ENCODE measurements at places on chromosomes 7 and 10.

DNA sequence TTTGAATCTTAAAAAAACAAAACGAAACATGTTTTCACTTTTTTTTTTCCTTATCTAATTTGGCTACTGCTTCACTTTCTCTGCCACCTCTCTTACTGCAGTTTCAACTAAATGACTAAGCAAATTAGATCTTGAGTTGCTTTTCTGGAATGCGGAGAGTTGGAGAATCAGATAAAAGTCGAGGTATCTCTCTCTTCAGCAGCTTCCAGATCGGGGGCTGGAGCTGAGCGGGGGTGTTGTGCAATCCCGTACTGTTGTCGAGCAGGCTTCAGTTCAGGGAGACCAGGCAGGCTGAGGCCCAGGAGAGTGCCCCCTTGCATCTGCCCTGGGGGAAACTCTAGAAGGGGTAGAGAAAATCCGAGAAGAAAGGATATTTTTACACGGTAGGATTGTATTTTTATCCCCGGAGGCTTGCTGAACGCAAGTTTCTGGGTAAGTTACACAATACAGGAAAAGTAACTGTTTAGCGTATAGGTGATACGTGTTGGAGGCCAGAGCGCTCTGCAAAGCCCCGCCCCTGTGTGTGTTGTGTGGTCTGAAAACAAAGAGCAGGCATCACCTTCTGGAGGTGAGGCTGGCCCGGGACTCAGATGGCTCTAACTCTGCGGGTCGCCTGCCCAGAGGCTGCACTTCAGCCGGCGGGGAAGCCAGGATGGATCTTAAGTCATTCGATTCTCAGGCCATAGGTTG is 116.6 kb downstream of the KLF6 start:
- no peak for DNase-seq

GRCh38 chr7:157813741-157814661 is 477.2 kb downstream of the DNAJB6 start:
- no peak for DNase-seq

DNA sequence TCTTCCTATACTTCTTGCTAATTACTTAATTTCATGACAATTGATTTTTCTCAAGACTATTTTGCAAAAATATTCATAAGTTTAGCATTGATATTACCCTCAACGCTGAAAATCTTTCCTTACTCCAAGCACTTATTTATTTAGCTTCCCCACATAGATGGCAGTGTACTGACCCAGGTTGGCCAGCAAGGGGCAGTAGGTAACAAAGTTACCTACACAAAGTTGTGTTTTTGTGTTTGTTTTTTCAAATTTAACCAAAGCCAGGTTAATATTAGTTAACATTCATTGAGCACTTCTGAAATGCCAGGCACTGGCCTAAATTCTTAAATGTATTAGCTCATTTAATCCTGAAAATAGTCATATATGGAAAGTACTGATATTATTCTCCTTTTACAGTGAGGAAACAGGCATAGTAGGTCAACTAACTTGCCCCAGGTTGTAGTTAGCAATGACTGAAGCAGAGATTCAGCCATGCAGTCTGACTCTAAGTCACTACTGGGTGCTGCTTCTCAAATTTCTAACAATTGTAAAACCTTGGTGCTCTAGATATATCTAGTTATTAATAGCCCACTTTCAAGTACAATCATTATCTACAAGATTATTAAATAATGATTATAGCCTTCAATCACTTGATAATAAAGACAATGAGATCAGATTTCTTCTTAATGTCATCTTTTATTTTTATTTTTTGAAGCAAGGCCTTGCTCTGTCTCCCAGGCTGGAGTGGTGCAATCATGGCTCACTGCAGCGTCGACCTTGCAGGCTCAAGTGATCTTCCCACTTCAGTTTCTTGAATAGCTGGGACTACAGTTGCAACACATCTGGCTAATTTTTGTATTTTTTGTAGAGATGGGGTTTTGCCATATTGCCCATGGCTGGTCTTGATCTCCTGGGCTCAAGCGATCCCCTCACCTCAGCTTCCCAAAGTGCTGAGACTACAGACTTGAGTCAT is 5.8 kb upstream of the GGCT start:
- DNase-seq: peak; percentile 83

- peak; percentile 34 for DNase-seq
Observed at GRCh38 chr10:113890769-113891168, 36.3 kb downstream of the NHLRC2 start.

GRCh38 chr7:75663302-75663907 is 75.3 kb downstream of the HIP1 start:
- DNase-seq: no peak
